ENCODE measurements at places on chromosomes 1 and 21. TPM values are rescaled to one million over a fixed set of nuclear protein-coding genes. Genes with fewer than 3 reads are reported as not detected.

The GOLT1A gene
- not detected for total RNA-seq

The MAP3K7CL gene
- 7.3 TPM for total RNA-seq

The PADI4 gene
- not detected for total RNA-seq

The CD247 gene
- total RNA-seq = not detected

The APCS gene
- total RNA-seq = not detected

The RNF187 gene
- total RNA-seq = 67.8 TPM

The BNIPL gene
- total RNA-seq = 0.12 TPM

The SHISA4 gene
- 32.5 TPM for total RNA-seq

The CACHD1 gene
- 30.4 TPM for total RNA-seq

The EDN2 gene
- total RNA-seq = not detected

The SPRR2G gene
- not detected for total RNA-seq

The SLC44A5 gene
- 0.49 TPM for total RNA-seq

The PTAFR gene
- 0.16 TPM for total RNA-seq

The MAP3K6 gene
- 60.8 TPM for total RNA-seq

The LINGO4 gene
- total RNA-seq = not detected

The CRB1 gene
- 0.49 TPM for total RNA-seq

The OR2M3 gene
- total RNA-seq = under 0.01 TPM

The C1orf116 gene
- total RNA-seq = 0.16 TPM

The ZNF695 gene
- total RNA-seq = 0.81 TPM

The TBX19 gene
- total RNA-seq = 3.5 TPM

The FHAD1 gene
- 14.9 TPM for total RNA-seq

The HSPA13 gene
- 57.4 TPM for total RNA-seq

The CHAF1B gene
- total RNA-seq = 2.3 TPM

The TNFSF4 gene
- 0.85 TPM for total RNA-seq

The LELP1 gene
- total RNA-seq = not detected

The KRTAP13-2 gene
- total RNA-seq = not detected

The GUCA2A gene
- total RNA-seq = not detected

The NUP210L gene
- 0.16 TPM for total RNA-seq

The NUAK2 gene
- 13.8 TPM for total RNA-seq

The CCDC27 gene
- not detected for total RNA-seq

The FH gene
- total RNA-seq = 71.7 TPM

The CFAP57 gene
- 0.81 TPM for total RNA-seq

The FAM151A gene
- not detected for total RNA-seq

The ROR1 gene
- 10.5 TPM for total RNA-seq

The OR10Z1 gene
- total RNA-seq = not detected

The IFI44L gene
- 8.5 TPM for total RNA-seq

The DCDC2B gene
- total RNA-seq = not detected

The FAAH gene
- total RNA-seq = 3.2 TPM

The SLC45A3 gene
- total RNA-seq = 0.73 TPM

The TNNT2 gene
- not detected for total RNA-seq

The ADARB1 gene
- 28.1 TPM for total RNA-seq

The CD1E gene
- total RNA-seq = not detected

The AGMAT gene
- 0.16 TPM for total RNA-seq

The SUMO3 gene
- total RNA-seq = 127 TPM

The ZNF648 gene
- not detected for total RNA-seq

The SPATA45 gene
- not detected for total RNA-seq

The S100A9 gene
- total RNA-seq = not detected

The KIFAP3 gene
- 60.4 TPM for total RNA-seq

Data from hair follicle dermal papilla cell (primary cell).